ENCODE measurements at places on chromosomes 3 and 15.

DNA sequence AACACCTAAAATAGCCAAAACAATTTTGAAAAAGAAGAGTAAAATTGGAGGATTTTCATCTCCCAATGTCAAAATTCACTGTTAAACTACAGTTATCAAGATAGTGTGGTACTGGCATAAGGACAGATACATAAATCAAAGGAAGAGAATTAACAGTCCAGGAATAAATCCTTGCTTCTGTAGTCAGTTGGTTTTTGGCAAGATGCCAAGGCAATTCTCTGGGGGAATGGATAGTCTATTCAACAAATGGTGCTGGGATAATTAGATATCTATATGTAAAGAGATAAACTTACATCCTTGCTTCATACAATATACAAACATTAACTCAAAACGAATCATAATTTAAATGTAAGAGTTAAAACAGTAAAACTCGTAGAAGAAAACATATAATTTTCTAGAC is 57.9 kb upstream of the SELENOK start:
- no peak for DNase-seq

GRCh38 chr3:69320871-69321271 is 65.0 kb downstream of the FRMD4B start:
- no peak for DNase-seq

DNA sequence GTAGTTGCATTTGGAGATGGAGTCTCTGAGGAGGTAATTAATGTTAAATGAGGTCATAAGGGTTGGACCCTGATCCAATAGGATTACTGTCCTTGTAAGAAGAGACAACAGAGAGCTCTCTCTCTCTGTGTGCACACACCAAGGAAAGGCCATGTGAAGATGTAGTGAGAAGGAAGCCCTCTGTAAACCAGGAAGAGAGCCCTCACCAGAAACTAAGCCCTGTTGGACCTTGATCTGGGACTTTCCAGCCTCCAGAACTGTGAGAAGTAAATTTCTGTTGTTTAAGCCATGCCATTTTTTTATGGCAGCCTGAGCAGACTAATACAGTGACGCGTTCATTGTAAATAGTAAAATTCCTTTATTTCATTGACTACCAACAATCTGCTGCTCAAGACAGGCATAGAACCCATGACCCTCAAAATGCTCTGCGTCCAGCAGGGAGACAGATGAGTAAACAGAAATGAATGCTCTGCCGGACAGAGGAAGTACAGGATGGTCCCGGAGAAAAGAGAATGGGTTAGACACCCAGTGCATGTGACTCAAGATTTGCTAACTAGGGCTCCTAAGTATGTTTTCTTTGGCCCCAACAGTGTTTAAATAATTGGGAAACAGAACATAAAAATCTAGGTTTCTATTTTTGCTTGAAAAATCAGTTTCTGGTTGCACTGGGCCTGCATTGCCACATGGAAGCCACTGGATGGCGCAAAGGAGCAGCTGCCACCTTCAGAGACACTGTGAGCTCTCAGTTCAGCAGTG is 37.9 kb upstream of the TNFAIP8L3 start:
- DNase-seq: no peak

- peak; percentile 25 for DNase-seq
These were observed 45.0 kb downstream of the ESYT3 start for GRCh38 chr3:138479438-138479863.

DNA sequence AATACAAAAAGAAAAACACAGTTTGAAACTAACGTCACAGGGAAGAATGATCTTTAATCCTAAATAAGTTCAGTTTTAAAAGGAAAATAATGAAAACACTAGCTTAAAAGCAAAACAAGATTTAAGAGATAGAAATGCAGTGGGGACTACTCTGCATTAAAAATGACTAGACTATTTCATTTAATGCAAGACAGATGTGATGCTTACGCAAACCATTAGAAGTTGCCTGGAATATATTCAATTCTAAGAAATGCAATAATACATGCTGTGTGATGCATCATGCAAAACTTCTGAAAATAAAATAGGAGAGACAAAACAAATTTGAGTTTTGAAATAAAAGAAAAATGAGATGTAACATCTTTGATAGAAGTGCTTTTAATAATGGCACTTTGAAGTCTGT is 97.6 kb upstream of the STRIT1 start:
- DNase-seq: no peak

DNA sequence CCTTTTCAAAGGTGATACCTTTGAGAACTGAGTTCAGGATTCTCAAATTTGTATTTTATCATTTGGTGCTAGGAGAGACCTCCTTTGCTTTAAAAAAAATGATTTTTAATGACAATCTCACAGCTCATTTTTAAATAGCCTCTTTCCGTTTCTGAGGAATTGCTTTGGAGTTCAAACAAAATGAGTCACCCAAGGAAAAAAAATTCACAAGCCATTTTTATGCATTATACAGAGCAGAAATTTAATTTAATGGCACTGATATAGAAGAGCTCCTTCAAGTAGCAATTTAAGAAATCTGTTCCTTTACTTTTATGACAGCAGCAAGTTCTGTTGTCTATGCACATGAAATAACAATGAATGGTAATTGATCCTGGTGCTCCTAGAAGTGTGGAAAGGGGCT is 337.9 kb upstream of the KCNMB2 start:
- DNase-seq: no peak

DNA sequence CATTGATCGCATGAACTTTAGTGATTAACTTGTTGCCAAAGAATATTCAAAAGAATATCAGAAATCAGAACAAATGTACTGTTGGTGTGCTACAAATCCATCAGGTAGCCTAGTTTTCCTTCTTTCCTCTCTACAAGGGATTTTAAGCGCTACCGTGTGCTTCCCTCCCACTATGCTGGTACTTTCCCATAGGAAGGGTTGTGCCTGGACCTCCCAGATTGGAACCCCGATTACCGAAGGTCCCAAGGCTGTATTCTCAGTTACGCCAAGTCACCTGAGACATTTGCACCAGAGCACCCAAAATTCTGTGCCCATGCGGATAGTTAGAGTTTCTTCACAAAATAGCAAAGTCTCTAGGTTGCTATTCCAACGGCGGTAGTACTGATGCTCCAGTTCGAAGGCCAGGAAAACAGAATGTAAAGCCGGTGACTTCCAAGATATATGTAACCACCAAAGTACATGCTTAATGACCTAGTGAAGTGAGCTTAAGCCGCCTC is 23.4 kb upstream of the GATM start:
- DNase-seq: no peak

Data from stimulated activated CD4-positive, alpha-beta T cell treated with anti-CD3 and anti-CD28 coated beads, TNF-alpha, amount 100 ng/mL, for 24 hours (primary cell).